ENCODE measurements at places on chromosomes 3 and 15.

DNA sequence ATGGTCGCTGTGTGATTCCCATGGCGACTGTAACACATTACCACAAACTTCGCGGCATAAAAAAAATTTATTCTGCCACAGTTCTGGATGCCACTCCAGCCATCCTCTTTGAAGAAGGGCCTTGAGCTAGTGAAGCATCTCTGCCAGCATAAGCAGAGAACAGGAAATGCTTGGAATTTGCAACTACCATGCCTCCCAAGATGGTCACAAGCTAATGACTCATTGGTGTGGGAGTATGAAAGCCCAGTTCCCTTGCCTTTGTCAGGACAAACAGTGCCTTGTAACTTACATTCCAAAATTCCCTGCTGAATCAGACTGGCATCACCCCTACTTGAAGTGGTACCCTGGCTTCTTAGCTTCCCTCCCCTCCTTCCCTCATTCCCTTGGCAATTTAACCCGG lies 129.7 kb downstream of the PROS1 start:
- DNase-seq, result peak; percentile 54

DNA sequence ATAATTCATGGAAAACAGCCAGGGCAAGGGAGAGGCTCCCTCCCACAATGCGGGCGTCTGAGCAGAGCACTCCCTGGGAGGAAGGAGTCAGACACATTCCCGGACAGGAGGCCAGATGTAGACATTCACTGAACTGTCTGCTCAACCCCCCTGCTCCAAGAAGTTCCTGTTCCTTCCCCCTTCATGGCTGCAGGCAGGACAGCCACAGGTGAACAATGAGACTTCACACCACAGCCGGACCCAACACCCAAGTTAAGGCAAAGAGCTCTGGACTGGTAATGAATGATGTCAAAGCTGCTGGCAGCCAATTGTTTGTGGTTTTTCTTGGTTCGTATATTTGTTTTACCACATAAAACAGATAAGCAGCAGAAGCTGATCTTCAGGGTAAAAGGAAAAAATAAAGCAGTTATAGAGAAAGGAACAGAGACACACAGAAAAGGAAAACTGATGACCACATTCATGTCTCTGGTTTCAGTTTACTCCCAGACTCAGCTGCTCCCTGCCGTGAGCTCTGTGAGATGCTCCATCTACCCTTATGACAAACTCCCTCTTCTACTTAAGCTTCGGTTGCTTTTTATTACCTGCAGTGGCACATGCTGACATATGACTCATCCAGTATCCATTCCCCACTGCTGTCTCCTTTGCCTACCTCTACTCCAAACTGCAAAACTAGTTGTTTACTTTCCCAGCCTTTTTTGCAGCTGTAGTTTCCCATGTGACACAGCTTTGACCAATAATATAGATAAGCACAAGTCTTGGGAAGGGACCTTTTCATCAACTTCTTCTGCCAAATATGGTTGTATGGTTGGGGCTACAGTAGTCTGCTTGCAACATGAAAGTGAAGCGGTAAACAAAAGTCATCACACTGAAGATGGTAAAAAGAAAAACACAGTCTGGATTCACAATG lies 33.1 kb downstream of the DZIP1L start:
- no peak for DNase-seq

- DNase-seq, result no peak
These were observed at the start of gene KLHL6 for GRCh38 chr3:183555541-183556081. Gene KLHL6, minus strand, starts transcription at chr3:183555706. Its CDS starts 53 bp downstream, at chr3:183555653.

DNA sequence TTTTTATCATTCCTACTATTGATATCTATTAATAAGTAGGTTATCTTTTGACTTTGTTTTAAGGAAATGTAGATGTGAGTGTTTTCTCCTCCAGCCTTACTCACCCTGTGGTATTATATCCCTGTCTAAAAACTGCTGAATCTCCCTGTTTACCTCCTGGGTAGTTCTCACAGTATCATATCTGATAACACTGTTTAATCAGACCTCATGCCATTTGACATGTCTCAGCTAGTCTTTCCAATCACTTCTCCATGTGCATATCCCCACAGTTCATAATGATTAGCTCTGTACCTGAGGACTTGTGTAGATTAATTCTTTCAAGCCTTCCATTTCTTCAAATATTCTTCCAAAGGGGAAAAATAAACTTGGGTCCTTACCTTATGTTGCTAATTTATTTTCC lies 30.7 kb downstream of the DUOX2 start:
- no peak for DNase-seq

GRCh38 chr15:78212546-78213424 lies 21.6 kb downstream of the ACSBG1 start:
- peak; percentile 83 for DNase-seq

- DNase-seq, result no peak
These were observed 15.4 kb downstream of the LRIG1 start for GRCh38 chr3:66485291-66485968.

DNA sequence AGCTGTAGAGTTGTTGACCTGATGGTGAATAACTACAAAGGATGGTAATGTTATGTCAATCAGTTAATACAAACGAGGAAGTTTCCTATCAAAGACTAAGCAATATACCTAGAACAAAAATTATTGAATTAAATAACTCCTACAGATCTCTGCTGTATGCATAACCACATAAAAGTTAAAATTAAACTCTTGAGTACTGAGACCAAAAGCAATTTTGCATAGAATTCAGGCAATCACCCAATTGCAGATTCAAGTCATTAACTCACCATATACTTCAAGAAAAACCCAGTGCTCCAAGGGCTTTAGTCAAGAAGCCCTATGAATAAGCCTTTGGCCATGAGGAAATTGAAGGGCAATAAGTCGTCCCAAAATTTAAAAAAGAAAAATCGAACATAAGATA lies 518.8 kb downstream of the MECOM start:
- no peak for DNase-seq

DNA sequence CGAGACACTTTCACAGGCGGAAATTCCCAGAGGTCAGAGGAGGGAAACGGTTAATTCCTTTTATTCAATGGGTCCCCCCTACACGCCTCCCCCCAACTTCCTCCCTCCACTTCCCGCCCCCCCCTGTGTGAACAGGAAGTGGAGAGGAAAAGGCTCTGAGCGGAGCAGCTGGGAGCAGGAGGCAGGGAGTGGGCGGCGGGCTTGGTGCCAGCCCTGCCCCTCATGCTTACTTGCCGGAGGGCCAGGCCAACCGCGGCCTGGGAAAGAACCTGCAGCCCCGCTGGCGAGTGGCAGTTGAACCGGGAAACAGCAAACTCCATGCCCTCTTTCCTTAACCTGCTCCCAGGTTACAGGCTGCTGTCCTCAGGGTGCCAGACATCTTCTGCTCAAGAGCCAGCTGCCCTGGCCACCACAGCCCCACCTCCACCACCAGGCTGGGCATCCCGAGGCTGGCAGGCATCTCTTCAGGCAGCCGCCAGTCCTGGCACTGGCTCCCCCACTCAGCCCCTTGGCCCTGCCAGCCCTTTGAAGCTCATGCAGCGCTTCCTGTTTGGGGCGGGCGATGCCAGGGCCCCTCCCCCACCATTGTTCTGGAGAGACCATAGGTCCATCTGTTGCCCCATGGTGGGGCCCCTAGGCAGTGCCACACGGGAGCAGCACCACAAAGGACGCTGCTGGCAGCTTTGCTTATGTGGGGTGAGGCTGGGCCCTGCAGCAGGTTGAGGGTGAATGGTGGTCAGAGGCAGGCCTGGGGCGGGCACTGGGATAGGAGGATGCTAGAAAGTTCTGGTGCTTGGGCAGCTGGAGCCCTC lies 12.9 kb downstream of the VPS18 start:
- no peak for DNase-seq

DNA sequence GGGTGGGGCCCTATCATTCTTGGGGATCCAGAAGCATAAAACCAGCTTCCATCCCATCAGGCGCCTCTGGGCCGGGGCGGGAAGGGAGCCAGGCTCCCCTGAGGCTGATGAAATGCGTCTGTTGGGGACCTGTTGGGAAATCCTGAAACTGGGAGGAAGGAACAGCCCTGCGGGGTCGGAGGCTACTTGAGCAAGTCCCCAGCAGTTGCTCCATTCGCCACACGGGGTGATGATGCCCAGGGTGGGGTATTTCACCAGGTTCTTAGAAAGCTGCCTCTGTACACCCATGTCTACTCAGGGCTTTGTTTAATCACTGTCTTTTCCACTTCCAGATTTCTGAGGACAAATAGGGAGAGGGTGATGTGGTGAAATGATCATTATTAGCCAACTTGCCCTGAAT lies 25.4 kb upstream of the TSEN2 start:
- DNase-seq, result no peak

GRCh38 chr15:62988701-62989100 lies 53.8 kb upstream of the TPM1 start:
- no peak for DNase-seq

GRCh38 chr15:77657634-77658238 lies 25.0 kb upstream of the LINGO1 start:
- DNase-seq, result no peak

Measured in suprapubic skin (tissue), 4 donors.